ENCODE measurements at places on chromosomes 2 and 18.

- no peak for DNase-seq
Measured at GRCh38 chr2:181235683-181236459, 221.3 kb upstream of the ITGA4 start.

GRCh38 chr18:59276047-59276446 is 2.8 kb upstream of the RAX start:
- DNase-seq = no peak

GRCh38 chr18:45540125-45540524 is 75.2 kb upstream of the SLC14A2 start:
- no peak for DNase-seq

- no peak for DNase-seq
Measured at GRCh38 chr2:84102274-84102673, 356.8 kb downstream of the SUCLG1 start.

DNA sequence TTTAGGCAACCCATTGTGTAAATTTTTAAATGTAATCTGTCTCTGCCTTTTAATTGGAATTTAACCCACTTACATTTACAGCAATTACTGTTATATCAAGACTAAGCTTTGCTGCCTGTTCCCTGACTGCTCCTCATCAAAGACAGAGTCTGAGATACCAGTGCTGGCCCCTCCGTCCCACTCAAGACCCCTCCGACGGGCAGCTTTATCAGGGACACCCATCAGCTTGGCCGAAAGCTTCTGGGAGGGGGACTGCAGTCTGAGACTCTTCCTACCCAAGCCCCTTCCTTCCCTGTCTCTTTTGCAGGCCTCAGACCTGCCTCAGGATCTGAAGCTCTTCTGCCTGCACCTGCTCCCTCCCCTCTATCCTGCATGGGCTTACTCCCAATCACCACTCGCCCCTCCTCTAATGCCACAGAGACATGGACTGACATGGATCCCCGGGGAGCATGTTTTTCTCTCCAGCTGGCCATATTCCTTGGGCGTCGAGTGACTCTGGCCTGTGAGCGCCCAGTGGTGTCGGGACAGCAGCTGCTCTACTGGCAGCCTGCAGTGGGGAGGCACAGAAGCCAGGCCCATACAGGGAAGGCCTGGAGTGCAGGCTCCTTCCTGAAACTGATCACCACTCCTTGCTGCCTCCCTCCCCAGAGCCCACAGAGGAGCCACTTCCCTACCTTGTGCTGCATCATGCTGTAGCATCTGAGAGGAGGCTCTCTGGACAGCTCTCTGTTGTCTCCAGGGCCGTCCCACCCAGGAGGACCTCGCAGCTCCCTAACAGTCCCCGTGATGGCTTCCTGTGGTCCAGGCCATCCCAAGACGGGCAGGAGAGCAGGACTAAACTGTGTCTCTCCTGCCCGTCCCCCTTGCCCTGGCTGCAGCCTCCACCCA is 3.7 kb upstream of the KIF1A start:
- DNase-seq = no peak

DNA sequence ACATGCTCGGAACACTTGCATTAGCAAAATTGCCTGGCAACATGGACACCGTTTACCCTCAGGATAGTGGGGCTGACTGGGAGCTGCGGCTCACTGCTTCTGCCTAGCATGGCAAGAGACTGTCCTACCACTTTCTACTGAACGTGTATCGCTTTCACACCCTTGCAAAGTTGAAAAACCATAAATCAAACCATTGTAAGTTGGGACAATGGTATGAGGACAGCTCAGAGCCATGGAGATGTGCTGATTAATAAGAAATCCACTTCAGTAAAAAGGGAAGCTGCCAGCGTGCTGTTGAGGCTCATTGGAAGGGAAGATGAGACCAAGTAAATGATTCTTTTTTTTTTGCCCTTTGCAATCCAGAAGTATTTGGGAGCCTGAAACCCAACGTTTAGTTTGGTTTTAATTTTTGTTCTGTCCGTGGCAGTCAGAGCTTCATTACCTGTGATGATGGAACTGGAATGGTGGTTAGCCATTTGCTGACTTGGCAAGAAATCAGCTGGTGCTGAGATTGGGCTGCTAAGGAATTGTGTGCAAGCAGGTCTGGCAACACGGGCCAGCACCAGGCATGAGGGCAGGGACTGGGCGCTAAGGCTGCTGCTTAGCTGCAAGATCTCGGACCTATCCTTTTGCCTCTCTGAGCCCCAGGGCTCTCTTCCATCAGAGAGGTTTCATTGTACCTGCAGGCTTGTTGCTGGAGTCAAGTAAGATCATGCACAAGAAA is 75.5 kb upstream of the HS6ST1 start:
- no peak for DNase-seq

DNA sequence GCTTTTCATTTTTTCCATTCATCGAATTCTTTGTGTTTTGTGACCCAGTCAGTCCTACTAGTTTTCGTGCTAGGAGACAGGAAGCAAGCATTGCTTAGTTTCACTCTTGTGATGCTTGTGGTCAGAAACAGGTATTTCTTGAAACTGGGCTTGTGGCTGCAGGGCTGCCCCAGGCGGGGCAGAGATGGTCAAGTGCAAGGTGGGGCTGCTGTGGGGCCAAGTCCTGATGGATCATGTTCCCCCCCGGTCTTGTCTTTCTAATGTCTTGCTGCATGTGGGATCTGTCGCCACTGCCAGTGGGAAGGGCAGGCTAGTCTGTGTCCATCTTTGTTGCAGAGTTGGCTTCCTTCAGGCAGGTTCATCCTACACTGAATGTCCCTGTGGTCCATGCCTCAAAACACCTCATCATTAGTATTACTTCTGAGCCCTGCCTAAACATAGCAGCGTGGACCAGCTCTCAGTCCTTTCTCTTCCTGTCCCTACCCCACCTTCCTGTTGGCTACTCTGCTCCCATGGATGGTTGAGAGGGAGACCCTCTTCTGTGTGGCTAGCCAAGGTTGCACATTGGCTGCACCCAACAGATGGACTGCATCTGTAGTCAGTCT is 38.7 kb downstream of the INPP4A start:
- DNase-seq = no peak

- no peak for DNase-seq
Measured at GRCh38 chr2:233387667-233388528, 33.6 kb downstream of the DGKD start.

GRCh38 chr2:148557844-148558436 is 86.6 kb upstream of the EPC2 start:
- no peak for DNase-seq

DNA sequence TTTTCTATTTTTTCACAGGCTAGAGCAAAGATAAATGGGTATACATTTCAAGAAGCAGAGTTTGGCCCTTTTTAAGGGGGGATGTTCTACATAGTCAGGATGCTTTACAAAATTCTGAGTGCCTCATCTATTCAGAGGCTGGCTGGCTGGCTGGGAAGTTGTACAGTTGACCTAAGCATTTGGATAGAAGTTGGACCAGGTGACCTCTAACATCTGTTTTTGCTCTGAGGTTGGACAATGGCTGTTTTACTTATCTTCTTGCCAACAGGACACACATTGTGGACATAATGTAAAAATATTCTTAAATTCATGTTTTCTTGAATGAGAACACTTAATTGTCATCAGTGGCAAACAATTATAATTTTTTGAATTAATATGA is 205.4 kb downstream of the PTPRM start:
- DNase-seq = no peak

GRCh38 chr18:44198612-44199284 is 481.9 kb upstream of the SETBP1 start:
- DNase-seq = no peak

DNA sequence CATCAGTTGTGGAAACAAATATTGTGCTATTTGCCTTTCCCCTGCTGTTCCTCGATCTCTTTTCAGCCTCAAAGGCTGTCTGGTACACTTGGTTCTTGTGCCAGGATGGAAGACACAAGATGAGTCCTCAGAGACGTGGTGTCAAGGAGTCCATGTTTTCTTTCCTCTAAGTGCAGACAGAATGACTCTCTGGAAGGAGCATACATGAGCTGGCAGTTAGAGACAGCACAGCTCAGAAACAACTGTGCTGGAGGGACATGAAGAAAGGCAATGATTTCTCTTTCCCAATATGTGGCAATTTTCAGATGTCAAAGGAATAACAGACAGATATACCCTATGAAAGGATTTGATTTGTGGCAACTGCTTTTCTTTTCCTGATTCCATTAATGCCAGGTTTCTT is 162.2 kb downstream of the AFF3 start:
- DNase-seq = no peak

GRCh38 chr2:203500951-203501350 is 34.1 kb downstream of the RAPH1 start:
- no peak for DNase-seq

GRCh38 chr2:233462202-233462785 is 104.3 kb downstream of the USP40 start:
- no peak for DNase-seq

- DNase-seq = no peak
Measured at GRCh38 chr2:99942561-99943347, 199.6 kb downstream of the AFF3 start.

- no peak for DNase-seq
Measured at GRCh38 chr2:179692043-179692442, 169.4 kb downstream of the ZNF385B start.

GRCh38 chr2:183604065-183604464 is 479.8 kb downstream of the NUP35 start:
- DNase-seq = no peak

GRCh38 chr2:45841752-45842407 is 190.4 kb downstream of the PRKCE start:
- no peak for DNase-seq

- DNase-seq = peak; percentile 19
Measured at GRCh38 chr2:217685255-217685605, 317.6 kb downstream of the TNS1 start.

DNA sequence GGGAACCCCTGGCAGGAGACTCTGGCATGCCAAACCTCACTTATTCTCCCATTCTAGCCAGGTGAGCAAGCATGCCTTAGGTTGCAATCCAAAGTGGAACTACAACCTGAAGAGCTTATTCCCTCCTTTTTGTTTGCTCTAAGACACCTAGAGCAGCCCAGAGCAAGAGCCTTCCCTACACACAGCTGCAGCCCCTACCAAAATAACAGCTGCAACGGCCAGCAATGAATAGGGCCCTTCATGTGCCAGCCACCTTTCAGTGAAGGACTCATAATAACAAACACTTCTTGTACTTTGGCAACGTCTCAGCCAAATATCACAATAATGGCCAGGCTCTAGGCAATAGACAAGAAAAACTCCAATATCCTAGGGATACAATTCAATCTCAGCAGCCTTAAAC is 178.7 kb downstream of the ALK start:
- no peak for DNase-seq

Data from HEK293T (cell line).